ENCODE measurements at places on chromosomes 1 and 21.

DNA sequence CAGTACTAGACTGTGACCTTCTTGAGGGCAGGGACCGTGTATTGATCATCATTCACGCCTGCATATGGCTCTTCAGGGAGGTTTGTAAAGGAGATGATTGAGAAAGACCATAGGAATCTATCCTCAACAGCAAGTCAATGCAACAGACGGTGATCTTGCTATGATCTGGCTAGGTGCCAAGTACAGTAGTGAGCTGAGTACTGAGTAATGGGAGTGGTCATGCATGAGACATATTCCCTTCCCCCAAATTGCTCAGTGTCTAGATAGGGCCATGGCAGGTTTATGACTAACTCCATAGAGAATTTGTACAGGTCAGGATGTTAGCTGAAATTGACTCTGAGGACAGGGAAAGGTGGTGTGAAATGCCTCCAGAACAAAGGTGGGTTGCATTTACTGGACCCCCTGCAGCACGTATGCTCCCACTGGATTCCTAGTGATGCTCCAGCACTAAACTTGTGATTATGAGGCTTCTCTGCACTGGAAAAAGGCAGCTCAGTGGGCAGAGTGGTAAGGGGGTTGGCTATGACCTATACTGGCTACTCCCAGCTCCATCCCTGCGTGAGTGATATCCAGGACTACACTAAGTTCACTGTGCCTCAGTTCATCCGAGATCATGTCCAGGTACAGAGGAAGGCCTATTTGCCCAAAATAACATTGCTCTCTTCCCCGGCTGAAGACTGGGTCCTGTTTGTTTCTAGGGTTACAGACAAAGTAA, 37.2 kb downstream of the KCNJ6 start:
- H3K27me3 ChIP-seq, result no peaks in the 10 kb centered on the region
- no peak overlapping the region for H3K4me3 ChIP-seq
- no peaks in the 10 kb centered on the region for H3K4me1 ChIP-seq
- no peaks in the 10 kb centered on the region for H3K36me3 ChIP-seq
- no peak overlapping the region for H3K27ac ChIP-seq

DNA sequence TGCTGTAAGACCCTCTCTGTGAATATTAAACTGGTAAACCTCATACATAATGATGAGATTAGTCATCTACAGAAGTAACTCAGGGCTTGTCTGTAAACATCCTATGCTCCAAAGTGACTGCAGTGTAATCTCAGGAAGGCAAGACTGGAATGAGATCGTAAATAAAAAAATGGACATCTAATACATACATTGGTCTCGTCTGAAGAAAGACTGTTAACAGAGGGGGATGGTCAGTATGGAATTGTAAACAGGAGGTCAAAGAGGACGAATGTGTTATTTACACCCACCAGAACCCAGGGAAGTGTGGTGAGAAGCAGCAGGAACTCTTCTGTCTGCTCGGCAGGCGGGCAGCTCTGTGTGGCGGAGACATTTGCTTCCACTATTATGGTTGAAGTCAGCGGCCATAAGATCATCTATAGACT, 51.4 kb downstream of the DISC1 start:
- H3K27ac ChIP-seq, result no peak overlapping the region
- no peak for DNase-seq
- no peak overlapping the region for H3K4me3 ChIP-seq
- peaks cover 4% of the 10 kb centered on the region for H3K4me1 ChIP-seq
- H3K27me3 ChIP-seq, result peaks cover 66% of the 10 kb centered on the region

GRCh38 chr1:94919241-94920030, 7.5 kb downstream of the CNN3 start:
- no peak overlapping the region for H3K4me3 ChIP-seq
- peaks cover 5% of the 10 kb centered on the region for H3K4me1 ChIP-seq
- H3K27me3 ChIP-seq, result peaks cover 22% of the 10 kb centered on the region
- no peak overlapping the region for H3K27ac ChIP-seq
- H3K36me3 ChIP-seq, result peaks cover 2% of the 10 kb centered on the region

GRCh38 chr1:212453156-212453857, 20.6 kb downstream of the NENF start:
- H3K36me3 ChIP-seq, result no peaks in the 10 kb centered on the region
- H3K27me3 ChIP-seq, result no peaks in the 10 kb centered on the region
- H3K27ac ChIP-seq, result no peak overlapping the region
- peaks cover 23% of the 10 kb centered on the region for H3K4me1 ChIP-seq

- peaks cover 6% of the 10 kb centered on the region for H3K4me1 ChIP-seq
- H3K27ac ChIP-seq, result no peak overlapping the region
- H3K27me3 ChIP-seq, result no peaks in the 10 kb centered on the region
Measured at GRCh38 chr1:114118351-114118990, 35.2 kb downstream of the SYT6 start.

DNA sequence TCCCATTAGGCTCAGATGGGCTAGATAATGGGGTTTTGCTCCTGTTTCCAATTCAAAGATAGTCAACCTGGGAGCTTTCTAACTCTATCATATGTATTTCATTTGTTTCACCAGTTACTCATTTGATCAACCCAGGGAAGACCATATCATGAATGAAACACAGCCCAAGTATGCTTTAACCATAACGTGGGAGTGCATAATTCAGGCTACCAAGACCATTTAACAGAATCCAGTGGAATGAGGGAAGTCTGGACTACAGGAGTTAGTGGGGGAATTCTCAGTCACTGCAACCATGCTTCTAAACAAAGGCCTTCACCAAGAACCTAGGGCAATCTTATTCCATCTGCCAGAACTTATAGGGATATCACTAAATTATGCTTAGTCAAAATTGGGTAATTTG, 15.0 kb upstream of the SLC16A1 start:
- no peak for DNase-seq
- no peaks in the 10 kb centered on the region for H3K27me3 ChIP-seq
- no peaks in the 10 kb centered on the region for H3K4me1 ChIP-seq
- H3K4me3 ChIP-seq, result no peak overlapping the region
- H3K27ac ChIP-seq, result no peak overlapping the region

GRCh38 chr1:7235871-7236517, 450.7 kb downstream of the CAMTA1 start:
- no peak overlapping the region for H3K27ac ChIP-seq
- no peaks in the 10 kb centered on the region for H3K4me1 ChIP-seq
- peaks cover 26% of the 10 kb centered on the region for H3K27me3 ChIP-seq
- no peak overlapping the region for H3K4me3 ChIP-seq
- DNase-seq, result no peak

DNA sequence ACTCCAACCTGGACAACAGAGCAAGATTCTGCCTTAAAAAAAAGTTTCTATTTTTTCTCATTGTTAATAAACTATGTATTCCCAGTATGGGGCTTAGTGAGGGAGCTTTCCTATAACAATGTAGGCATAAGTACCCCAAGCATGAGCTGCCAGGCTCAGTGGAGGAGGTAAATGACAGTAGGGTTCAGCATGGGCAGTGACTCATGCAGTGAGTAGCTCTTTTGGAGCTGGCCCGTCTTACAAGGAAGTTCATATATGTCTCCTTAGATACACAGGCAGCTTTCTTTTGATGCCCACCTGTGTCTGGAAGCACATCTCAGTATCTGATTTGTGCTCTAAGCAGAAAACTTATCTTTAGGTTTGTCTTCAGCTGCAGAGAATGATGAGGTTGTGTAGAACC, 57.9 kb downstream of the ZNF678 start:
- DNase-seq, result no peak
- H3K27ac ChIP-seq, result no peak overlapping the region
- H3K27me3 ChIP-seq, result no peaks in the 10 kb centered on the region
- peaks cover 63% of the 10 kb centered on the region for H3K36me3 ChIP-seq
- H3K4me1 ChIP-seq, result no peaks in the 10 kb centered on the region
- no peak overlapping the region for H3K4me3 ChIP-seq

- no peaks in the 10 kb centered on the region for H3K36me3 ChIP-seq
- peaks cover 9% of the 10 kb centered on the region for H3K27me3 ChIP-seq
- no peak overlapping the region for H3K27ac ChIP-seq
- no peak for DNase-seq
Measured at GRCh38 chr1:68116643-68117235, 66.3 kb upstream of the DIRAS3 start.

- H3K27ac ChIP-seq, result peak overlapping the region; percentile 75
- DNase-seq, result no peak
- H3K36me3 ChIP-seq, result peaks cover 82% of the 10 kb centered on the region
- H3K4me1 ChIP-seq, result peaks cover 32% of the 10 kb centered on the region
- H3K4me3 ChIP-seq, result no peak overlapping the region
Measured at GRCh38 chr21:34815831-34816705, 147.3 kb downstream of the CLIC6 start.

GRCh38 chr1:20322825-20323612, 32.3 kb downstream of the VWA5B1 start:
- H3K36me3 ChIP-seq, result no peaks in the 10 kb centered on the region
- no peak for DNase-seq
- H3K27ac ChIP-seq, result no peak overlapping the region
- peaks cover 8% of the 10 kb centered on the region for H3K4me1 ChIP-seq
- H3K4me3 ChIP-seq, result no peak overlapping the region
- peaks cover 43% of the 10 kb centered on the region for H3K27me3 ChIP-seq

- no peak overlapping the region for H3K27ac ChIP-seq
- no peak overlapping the region for H3K4me3 ChIP-seq
- H3K4me1 ChIP-seq, result no peaks in the 10 kb centered on the region
- H3K27me3 ChIP-seq, result no peaks in the 10 kb centered on the region
Measured at GRCh38 chr1:98707556-98707955, 46.0 kb downstream of the SNX7 start.

DNA sequence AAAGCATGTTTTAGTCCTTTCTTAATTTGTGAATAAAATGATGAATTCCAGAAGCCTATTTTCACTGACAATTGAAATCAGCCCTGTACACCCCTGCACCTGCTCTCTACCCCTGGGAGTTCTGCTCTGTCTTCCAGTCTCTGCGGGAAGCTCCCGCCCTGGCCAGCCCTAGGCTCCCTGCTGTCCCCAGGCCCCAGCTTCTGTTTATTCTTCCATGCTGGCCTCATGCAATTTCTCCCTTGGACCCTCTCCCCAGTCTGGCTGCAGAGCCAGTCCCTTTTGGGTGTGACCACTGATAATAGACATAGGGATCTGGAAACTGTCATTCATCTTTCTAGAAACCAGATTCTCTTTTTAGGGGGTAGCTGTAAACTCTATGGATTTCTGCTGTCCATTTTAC, 258.6 kb downstream of the GRIK3 start:
- no peak overlapping the region for H3K4me3 ChIP-seq
- no peak overlapping the region for H3K27ac ChIP-seq
- peaks cover 26% of the 10 kb centered on the region for H3K27me3 ChIP-seq
- H3K36me3 ChIP-seq, result no peaks in the 10 kb centered on the region
- no peaks in the 10 kb centered on the region for H3K4me1 ChIP-seq

- H3K36me3 ChIP-seq, result peaks cover 8% of the 10 kb centered on the region
- H3K27ac ChIP-seq, result no peak overlapping the region
- DNase-seq, result no peak
- H3K4me1 ChIP-seq, result peaks cover 2% of the 10 kb centered on the region
Measured at GRCh38 chr21:44748621-44749020, 37.2 kb upstream of the TSPEAR start.

DNA sequence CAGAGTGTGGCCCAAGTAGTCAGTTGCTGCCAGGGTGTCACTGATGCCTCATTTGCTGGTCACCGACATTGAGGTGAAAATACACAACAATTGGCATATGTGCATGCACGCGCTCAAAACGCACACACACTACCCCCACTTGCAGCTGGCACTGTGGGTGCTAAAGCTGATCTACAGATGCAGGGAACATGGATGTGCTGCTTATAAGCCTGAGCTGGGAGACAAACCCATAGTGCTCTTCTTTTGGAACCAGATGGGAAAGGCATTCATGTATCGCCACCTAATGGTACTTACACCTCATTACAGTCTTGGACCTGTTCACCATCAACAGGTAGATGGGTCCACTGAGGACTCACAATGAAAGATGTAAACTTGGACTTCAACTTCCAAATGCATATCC, 70.3 kb upstream of the CAMK1G start:
- H3K36me3 ChIP-seq, result no peaks in the 10 kb centered on the region
- H3K27me3 ChIP-seq, result peaks cover 5% of the 10 kb centered on the region
- DNase-seq, result no peak
- no peak overlapping the region for H3K27ac ChIP-seq

GRCh38 chr1:1181938-1182410, 8.3 kb downstream of the TTLL10 start:
- H3K4me1 ChIP-seq, result peaks cover 10% of the 10 kb centered on the region
- H3K4me3 ChIP-seq, result no peak overlapping the region
- no peaks in the 10 kb centered on the region for H3K36me3 ChIP-seq
- no peak overlapping the region for H3K27ac ChIP-seq
- DNase-seq, result no peak

DNA sequence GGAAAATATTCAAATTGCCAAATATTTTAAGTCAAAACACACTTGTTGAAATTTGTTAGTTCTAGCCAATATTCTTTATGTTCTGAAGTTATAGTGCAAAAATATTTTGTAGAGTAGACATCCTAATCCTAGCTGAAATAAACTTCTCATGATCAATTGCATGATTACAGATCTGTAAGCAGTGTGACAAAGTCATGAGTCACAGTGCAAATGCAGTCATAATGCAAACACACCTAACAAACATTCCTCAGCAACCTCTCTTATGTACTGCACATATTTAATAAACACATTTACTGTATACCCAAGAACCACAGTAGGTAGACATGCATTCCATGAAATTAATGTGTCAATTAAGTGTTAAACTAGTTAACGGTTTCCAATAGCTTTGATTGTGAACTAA, 1857.4 kb downstream of the NCAM2 start:
- no peaks in the 10 kb centered on the region for H3K36me3 ChIP-seq
- no peak for DNase-seq
- H3K4me3 ChIP-seq, result no peak overlapping the region
- H3K4me1 ChIP-seq, result peaks cover 5% of the 10 kb centered on the region
- H3K27me3 ChIP-seq, result no peaks in the 10 kb centered on the region

DNA sequence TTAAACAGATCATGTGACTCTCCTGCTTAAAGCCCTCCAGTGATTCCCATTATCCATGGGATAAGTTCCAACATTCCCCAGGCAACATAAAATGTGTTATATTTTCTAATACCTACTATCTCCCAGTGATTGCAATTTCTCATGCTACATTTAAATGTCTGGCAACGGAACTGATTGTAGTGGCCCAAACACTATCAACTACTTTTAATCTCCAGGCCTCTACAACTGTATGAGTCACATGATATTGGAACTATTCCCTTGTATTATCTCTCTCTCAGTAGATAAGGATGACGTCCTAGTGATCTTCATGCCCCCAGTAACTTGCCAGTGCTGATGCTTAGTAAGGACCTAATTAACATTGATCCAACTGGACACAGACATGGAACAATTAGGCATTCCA, 49.9 kb downstream of the ERICH3 start:
- H3K27ac ChIP-seq, result no peak overlapping the region
- H3K36me3 ChIP-seq, result no peaks in the 10 kb centered on the region
- no peak overlapping the region for H3K4me3 ChIP-seq
- no peaks in the 10 kb centered on the region for H3K4me1 ChIP-seq

GRCh38 chr1:147618077-147618569, 52.2 kb downstream of the ACP6 start:
- no peak overlapping the region for H3K27ac ChIP-seq
- H3K4me3 ChIP-seq, result no peak overlapping the region
- no peaks in the 10 kb centered on the region for H3K4me1 ChIP-seq
- DNase-seq, result no peak
- peaks cover 41% of the 10 kb centered on the region for H3K36me3 ChIP-seq

GRCh38 chr1:154520333-154520732, 18.1 kb upstream of the SHE start:
- no peak overlapping the region for H3K4me3 ChIP-seq
- no peaks in the 10 kb centered on the region for H3K36me3 ChIP-seq
- no peak overlapping the region for H3K27ac ChIP-seq
- peaks cover 2% of the 10 kb centered on the region for H3K4me1 ChIP-seq

All from stimulated activated naive B cell treated with anti-CD40 and anti-IgM and Interleukin-4, amounts not matched to agents 10 μg/mL and 1 μg/mL and 100 μg/mL, for 72 hours (primary cell).